ENCODE measurements at places on chromosomes 2 and 18.

DNA sequence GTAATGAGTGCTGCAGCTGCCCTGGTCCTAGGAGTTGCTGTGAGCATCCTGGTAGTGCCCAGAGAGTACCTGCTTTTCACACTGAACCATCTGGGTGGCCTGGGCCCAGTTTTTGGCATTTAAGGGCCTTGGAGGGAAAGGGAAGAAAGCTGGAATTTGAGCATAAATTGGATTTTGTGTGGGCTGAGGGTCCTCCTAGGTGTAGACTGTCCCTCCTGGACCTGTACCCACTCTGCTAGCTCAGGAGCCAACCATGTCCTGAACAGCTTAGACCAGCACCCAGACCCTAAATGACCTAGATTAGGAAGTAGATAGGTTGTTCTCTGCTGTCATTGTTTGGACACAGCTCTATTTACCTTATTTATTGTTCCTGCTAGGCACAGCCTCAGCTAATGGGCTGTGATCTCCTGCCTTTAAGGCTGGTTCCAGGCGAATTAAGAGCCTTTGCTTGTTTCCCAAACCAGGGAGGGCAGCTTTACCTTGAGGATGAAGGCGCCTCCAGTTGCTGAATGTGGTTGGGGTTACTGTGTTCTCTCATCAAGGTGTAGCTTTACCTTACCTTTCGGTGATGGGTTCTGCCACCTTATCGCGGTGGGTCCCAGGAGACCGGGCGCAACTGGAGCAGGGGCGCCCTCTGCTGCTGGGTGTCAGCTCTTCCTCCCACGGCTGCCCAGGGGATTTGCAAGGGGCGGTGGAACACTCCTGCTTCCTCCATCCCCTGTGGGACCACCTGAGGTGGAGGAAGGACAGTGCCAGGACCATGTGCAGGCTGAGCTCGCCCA is 34.4 kb downstream of the ITGA6 start:
- peak; percentile 68 for DNase-seq

GRCh38 chr2:238882082-238882755 is 34.3 kb downstream of the TWIST2 start:
- DNase-seq = no peak

DNA sequence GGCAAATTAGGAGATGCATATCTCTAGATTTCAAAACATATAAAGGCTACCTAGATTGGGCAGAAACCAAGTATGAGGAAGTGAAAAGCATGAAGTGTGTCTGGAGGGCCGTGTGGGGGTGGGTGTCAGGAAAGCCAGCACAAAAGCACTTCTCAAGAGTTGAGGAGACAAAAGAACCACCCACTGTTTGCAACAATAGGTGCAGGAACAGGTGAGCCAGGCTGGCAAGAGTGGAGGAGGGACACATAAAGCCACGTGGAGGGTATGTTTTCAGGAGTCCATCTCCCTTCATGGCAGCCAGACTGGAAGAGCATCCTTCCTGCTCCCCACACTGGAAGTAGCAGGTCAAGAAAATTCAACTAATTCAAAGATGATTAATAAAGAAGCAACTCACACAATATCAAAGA is 96.4 kb downstream of the CERS6 start:
- DNase-seq = no peak

DNA sequence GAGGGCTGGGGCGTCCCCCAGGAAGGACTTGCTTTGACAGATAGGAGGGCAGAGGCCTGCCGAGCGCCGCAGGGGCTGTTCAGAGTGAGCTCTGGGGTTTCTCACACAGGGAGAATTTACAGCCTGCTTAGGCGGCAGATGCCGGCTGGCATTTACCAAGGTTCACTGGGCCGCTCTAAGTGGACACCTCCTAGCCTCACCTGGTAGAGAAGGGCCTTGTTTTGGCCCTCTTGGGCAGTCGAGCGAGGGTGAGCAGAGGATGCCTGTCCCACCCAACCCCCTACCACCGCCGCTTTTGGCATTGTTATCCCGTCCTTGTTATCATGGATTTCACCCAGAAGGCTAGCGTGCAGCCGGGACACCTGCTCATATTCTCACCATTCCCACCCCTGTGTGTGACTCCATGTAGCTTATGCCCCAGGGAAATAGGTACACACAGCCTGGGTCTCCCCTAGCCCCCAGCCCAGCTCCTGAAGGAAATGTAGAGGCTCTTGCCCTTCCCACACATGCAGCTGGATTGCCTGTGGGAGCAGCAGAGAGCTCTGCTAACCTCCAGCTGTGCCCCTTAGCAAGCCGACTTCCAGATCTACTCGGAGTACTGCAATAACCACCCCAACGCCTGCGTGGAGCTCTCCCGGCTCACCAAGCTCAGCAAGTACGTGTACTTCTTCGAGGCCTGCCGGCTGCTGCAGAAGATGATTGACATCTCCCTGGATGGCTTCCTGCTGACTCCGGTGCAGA is 52.4 kb downstream of the FAM168B start:
- no peak for DNase-seq

DNA sequence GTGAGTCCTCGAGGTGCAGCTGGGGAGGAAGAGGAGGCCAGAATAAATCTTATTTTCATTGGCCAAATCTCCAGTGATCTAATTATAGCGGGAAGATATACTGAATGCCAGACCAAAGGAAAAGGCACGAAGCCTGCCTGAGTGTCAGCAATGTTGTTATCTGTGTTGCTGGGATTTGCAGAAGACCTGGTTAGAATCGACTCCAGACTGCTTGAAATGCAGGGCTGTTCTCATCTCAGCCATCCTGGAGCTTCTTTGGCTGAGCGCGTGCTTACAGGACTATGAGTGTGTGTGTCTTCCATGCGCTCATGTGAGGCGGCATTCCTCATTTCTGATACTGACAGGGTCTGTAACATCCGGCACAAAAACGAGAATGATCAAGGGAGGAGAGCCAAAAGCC is 81.2 kb downstream of the TSN start:
- DNase-seq = no peak

DNA sequence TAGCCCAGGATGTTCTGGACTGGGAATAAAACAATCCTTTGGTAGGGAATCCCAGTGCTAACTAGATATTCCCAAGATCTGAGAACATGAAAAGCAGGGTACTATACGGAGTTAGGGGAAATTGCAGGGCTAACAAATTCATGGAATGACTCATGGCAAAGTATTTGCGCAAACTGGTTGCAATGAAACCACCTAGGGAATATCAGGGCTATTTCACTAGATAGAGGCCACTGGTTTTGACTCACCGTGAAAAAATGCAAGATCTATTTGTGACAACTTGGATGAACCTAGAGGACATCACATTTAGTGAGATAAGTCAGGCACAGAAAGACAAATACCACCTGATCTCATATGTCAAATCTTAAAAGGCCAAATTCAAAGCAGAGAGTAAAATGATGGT is 233.3 kb downstream of the MBD2 start:
- no peak for DNase-seq

- DNase-seq = no peak
Measured at GRCh38 chr2:136310797-136311603, 193.1 kb upstream of the CXCR4 start.

GRCh38 chr2:207499114-207499513 is 30.6 kb upstream of the CREB1 start:
- DNase-seq = no peak

DNA sequence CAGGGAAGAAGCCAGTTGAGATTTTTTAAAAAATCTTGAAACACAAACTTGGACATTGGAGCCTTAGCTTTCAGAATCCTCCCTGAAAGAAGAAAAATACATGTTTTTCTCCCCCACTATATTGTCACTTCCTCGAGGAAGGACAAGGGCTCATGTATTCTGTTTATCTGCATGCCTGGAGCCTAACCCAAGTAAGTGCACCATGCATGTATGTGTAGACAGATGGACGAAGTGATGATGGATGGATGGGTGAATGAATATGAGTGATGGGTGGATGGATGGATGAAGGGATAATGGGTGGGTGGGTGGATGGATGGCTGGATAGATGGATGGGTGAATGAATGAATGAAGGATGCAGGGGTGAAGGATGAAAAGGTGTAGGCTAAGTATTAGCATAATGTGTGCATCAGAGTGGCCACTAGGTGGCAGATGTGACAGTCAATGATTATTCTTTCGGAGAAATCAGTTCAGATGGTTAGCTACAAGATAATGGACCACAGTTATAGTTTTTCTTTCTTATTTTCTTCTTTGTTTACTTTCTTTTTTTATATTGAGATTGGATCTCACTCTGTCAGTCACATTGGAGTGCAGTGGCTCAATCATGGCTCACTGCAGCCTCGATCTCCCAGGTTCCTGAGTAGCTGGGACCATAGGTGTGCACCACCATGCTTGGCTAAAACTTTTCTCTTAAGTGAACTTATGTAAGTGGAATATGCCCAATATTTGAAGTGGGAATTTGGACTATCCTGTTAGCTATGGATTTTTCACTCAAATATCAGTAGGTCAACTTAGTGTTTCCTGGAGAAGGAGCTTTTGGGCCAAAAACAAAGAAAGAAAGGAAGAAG is 18.5 kb upstream of the CCDC93 start:
- DNase-seq = no peak

DNA sequence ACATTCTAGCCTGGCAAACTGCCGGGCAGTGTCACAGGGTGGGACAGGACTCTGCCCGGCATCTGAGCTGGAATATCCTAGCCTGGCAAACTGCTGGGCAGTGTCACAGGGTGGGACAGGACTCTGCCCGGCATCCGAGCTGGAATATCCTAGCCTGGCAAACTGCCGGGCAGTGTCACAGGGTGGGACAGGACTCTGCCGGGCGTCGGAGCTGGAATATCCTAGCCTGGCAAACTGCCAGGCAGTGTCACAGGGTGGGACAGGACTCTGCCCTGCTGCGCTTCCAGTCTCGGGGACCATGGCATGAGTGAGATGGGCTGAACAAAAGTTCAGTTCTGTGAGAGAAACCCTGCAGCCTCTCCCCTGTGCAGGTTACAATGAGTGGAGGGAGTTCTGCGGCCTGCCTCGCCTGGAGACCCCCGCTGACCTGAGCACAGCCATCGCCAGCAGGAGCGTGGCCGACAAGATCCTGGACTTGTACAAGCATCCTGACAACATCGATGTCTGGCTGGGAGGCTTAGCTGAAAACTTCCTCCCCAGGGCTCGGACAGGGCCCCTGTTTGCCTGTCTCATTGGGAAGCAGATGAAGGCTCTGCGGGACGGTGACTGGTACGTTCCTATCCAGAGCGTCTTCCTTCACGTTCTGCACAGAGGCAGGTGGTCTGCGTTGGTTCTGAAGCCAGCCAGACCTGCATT is 80.3 kb downstream of the TPO start:
- no peak for DNase-seq

GRCh38 chr2:156756516-156756915 is 320.3 kb downstream of the GPD2 start:
- DNase-seq = no peak

GRCh38 chr2:99085421-99085820 is 56.1 kb upstream of the C2orf15 start:
- DNase-seq = no peak

DNA sequence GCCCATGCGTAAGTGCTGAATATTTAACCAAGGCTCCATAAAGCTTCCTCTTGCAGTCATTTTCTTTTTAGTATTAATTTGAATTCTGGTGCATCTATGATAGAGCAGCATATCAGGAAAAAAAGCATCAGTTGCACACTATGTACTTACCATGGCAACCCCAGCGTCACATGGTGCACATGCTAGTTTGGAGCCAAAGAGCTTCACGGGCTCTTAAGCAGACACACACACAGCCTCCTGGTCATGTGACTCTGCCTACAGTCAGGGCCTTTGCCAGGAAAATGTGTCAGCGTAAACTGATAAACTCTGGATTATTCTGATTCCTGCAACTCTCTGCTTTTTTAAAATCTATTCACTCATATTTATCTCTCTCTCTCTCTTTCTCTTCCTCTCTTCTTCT is 30.2 kb downstream of the NYAP2 start:
- no peak for DNase-seq

DNA sequence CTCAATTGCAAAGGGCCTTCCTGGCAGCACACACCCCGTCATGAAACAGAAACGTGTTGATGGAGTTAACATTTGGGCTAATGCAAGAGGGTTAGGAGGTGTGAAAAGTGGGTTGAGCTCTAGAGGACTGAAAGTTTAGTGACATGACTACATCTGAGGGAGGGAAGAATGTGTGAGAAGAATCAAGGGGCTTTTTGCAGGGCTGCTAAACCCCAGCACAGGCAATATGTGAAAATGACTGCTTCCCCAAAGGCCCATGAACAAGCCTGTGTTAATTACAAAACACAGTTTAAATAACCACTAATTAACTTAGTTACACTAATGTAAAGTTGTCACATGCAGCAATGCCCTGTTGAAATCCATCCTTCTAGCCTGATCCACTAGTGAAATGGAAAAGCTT is 63.4 kb upstream of the PEX13 start:
- DNase-seq = no peak

DNA sequence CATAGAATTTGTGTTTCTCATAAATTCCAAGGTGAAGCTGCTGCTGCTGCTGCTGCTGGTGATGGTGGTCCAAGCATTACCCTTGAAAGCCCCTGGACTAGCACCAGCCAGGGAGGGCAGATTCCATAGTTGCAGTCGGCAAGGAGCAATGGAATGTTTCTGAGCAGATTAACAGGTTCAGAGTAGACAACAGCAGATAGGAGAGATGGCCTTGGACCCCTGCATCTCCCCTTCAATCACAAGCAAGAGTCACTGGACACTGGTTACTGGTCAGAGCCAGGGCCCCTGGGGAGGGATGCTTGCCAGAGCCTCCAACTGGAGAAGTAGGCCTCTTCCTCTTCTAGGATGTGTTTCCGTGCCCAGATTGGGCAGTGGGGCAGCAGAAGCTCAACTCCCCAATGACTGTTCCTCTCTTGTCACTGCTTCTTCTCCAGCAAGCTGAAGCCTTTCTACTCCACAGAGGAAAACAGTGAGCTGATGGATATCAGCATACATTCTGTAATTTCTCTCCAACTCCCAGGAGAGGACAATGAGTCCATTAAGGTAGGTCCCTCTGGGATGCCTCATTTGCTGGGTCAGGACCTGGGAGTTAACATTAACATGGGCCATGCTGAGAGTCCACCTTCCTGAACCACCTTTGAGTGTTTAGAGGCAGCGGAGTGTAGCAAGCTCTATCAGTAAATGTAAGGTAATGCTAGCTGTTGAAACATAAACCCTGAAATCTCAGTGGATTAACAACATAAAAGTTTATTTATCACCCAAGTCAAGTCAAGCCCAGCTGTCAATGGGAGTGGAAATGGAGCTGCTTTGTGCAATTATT is 35.3 kb downstream of the MROH2A start:
- DNase-seq = no peak

- DNase-seq = no peak
Measured at GRCh38 chr2:157443795-157444640, at the start of gene CYTIP. Gene CYTIP (minus strand): TSS chr2:157444089. CDS start chr2:157444020, 69 bp downstream.

- DNase-seq = no peak
Measured at GRCh38 chr18:74905247-74905646, 303.7 kb downstream of the PTGR3 start.

GRCh38 chr2:85844486-85844885 is 44.3 kb downstream of the ST3GAL5 start:
- no peak for DNase-seq

Data from stimulated activated CD4-positive, alpha-beta T cell treated with anti-CD3 and anti-CD28 coated beads, Interleukin-12 subunit alpha, Interleukin-12 subunit beta, amount 100 ng/mL, for 48 hours (primary cell).